ENCODE measurements at places on chromosomes 4 and X.

DNA sequence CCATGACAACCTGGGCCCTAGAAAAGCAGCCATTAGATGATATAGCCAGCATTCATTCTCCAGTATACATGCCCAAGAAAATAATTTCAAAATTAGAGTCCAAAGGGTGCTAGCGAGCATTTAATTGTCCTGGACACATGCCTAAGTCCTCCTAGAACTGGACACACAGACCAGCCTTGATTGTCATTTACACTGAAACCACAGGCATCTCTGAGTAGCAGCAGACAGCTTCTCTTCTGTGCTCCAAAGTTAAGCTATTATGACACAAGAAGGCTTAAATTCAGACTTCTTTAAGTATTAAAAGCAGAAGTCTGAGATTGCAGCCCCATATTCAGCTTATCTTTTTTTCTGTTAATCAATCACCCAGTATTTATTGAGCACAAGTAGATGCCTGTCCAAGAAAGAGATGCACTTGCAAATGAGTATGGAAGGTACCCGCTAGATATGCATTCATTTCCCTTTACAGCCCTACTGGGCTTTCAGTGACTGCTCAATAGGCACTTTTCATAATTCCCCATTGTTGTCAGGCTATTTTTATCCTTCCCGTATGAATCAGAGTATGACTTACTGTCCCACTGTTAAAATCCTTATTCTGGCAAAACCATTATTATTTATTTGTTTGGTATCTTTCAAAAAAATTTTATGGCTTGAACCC lies 374.1 kb downstream of the FBXW7 start:
- DNase-seq, result no peak

- DNase-seq, result no peak
Measured at GRCh38 chr4:1502976-1503375, 96.7 kb upstream of the NKX1-1 start.

GRCh38 chrX:20135944-20136343 lies 5.7 kb downstream of the EIF1AX start:
- DNase-seq, result no peak

GRCh38 chr4:3257103-3257555 lies 8.2 kb downstream of the MSANTD1 start:
- DNase-seq, result no peak

GRCh38 chr4:73856518-73856917 lies 3.4 kb downstream of the PF4V1 start:
- no peak for DNase-seq

DNA sequence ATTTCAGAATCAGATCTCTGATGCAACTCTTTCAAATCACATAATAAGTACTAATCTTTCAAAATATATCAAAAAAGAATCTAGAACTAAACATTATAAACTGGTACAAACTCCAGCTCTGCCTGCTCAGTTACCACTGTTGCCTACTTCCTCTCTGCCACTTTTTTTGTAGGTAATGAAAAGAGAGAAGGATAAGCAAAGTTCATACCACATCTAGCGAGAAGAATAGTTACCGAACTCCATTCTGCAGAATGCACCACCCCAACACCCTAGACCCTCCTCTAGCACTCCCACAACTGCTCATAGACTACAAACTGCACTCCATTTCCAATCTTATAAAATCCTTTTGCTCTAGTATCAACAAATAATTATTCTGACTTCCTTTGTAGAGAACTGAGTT lies 19.7 kb upstream of the LRBA start:
- no peak for DNase-seq

GRCh38 chr4:44931720-44932119 lies 205.4 kb upstream of the GNPDA2 start:
- DNase-seq, result no peak

- no peak for DNase-seq
Measured at GRCh38 chr4:6452897-6453687, 19.3 kb downstream of the PPP2R2C start.

- DNase-seq, result no peak
Measured at GRCh38 chrX:136183917-136184316, 36.6 kb downstream of the FHL1 start.

DNA sequence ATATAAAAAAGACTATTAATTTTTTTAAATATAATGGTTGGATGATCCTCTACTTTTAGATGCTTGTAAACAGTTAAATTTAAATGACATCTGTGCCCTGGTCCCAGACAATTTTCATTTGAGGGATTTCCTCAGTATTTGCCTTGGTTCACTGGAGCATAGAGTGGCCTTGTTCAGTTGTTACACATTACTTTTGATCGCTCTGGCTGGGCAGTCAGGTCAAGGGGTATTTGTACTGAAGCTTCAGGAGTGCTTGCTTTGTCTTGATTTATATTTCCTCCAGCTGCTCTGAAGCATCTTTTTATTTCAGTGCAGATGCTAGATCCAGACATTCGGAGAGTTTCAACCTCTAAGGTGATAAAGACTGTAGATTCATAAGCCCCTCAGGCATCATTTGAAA lies 50.0 kb downstream of the COMMD8 start:
- DNase-seq, result no peak

- no peak for DNase-seq
Measured at GRCh38 chrX:24918715-24919114, 97.0 kb downstream of the ARX start.

GRCh38 chrX:123665197-123665596 lies 67.7 kb downstream of the THOC2 start:
- no peak for DNase-seq

DNA sequence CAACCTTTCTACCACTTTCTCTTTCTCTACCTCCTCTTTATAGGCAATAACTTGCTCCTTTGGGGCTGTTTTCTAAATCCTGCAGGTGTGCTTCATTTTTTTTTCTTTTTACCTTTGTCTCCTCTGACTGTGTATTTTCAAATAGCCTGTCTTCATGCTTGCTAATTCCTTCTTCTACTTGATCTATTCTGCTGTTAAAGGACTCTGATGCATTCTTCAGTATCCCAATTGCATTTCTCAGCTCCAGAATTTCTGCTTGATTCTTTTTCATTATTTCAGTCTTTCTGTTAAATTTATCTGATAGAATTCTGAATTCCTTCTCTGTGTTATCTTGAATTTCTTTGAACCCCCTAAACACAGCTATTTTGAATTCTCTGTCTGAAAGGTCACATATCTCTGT lies 67.7 kb upstream of the IL2 start:
- no peak for DNase-seq

DNA sequence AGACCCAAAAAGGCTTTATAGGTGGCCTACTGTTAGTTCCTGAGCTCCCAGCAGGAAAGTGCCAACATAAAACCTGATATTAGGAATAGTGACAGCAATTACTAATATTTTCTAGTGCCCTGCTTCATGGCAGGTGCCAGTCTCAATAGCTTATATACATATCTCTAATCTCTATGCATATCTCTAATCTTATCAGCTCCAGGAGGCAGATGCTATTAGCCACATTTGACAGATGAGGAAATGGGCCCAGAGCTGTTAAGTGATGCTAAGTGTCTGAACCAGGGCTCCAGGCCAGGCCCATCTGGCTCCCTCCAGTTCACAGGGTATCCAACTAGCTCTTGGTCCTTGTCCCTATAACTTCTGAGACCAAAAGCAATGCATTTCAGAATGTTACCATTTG lies 142.5 kb downstream of the CHIC2 start:
- DNase-seq, result no peak
